Hair follicular keratinocyte (primary cell): ENCODE measurements at places on chromosomes 4 and X. TPM values are rescaled to one million over a fixed set of nuclear protein-coding genes. Genes with fewer than 3 reads are reported as not detected.

The SRPK3 gene
- 0.11 TPM in 1 of 2 replicates, not detected in the other for total RNA-seq

The HELT gene
- not detected in 2 replicates for total RNA-seq

The DCAF8L2 gene
- not detected in 2 replicates for total RNA-seq

The NLGN4X gene
- total RNA-seq = 0.08 TPM in 1 of 2 replicates, not detected in the other

The RPL39 gene
- total RNA-seq = 5,686 and 6,700 TPM in 2 replicates

The GABRG1 gene
- not detected in 2 replicates for total RNA-seq

The NPY2R gene
- total RNA-seq = not detected in 2 replicates

The TBC1D1 gene
- 79.7 and 116 TPM in 2 replicates for total RNA-seq

The MAGEA2B gene
- not detected in 2 replicates for total RNA-seq

The SSX4B gene
- total RNA-seq = not detected in 2 replicates

The IGBP1 gene
- 44.5 and 56.5 TPM in 2 replicates for total RNA-seq

The SH3RF1 gene
- total RNA-seq = 8.8 and 11.2 TPM in 2 replicates

The SPANXC gene
- not detected in 2 replicates for total RNA-seq

The SEC24D gene
- 56.3 and 63.9 TPM in 2 replicates for total RNA-seq

The CT45A1 gene
- not detected in 2 replicates for total RNA-seq

The GPAT3 gene
- total RNA-seq = 1.4 and 4.7 TPM in 2 replicates

The STBD1 gene
- total RNA-seq = 2.0 and 3.4 TPM in 2 replicates

The TMPRSS11A gene
- not detected in 2 replicates for total RNA-seq

The RTL3 gene
- not detected in 2 replicates for total RNA-seq

The MAGEA11 gene
- not detected in 2 replicates for total RNA-seq

The PASD1 gene
- not detected in 2 replicates for total RNA-seq

The NEXMIF gene
- total RNA-seq = not detected in 2 replicates

The VCX3B gene
- not detected in 2 replicates for total RNA-seq

The FRMPD4 gene
- 0.08 TPM in 2 replicates for total RNA-seq

The RAP1GDS1 gene
- total RNA-seq = 64.2 and 89.6 TPM in 2 replicates

The GABRB1 gene
- not detected in 2 replicates for total RNA-seq

The LETM1 gene
- 47.0 and 49.6 TPM in 2 replicates for total RNA-seq

The DHRSX gene
- 15.7 and 30.5 TPM in 2 replicates for total RNA-seq

The UGT2B11 gene
- not detected in 2 replicates for total RNA-seq

The ENOPH1 gene
- 42.8 and 52.9 TPM in 2 replicates for total RNA-seq

The ARHGAP36 gene
- total RNA-seq = not detected in 2 replicates

The HMX1 gene
- not detected in 2 replicates for total RNA-seq

The S100G gene
- not detected in 2 replicates for total RNA-seq

The LUZP4 gene
- total RNA-seq = not detected in 2 replicates

The FGFBP2 gene
- not detected in 2 replicates for total RNA-seq

The CDKL2 gene
- 0.46 and 0.62 TPM in 2 replicates for total RNA-seq

The ACOT9 gene
- 63.7 and 71.5 TPM in 2 replicates for total RNA-seq

The MMRN1 gene
- not detected in 2 replicates for total RNA-seq

The LNX1 gene
- 0.11 and 0.39 TPM in 2 replicates for total RNA-seq

The GAGE13 gene
- total RNA-seq = not detected in 2 replicates

The GAB3 gene
- total RNA-seq = 0.11 and 0.31 TPM in 2 replicates

The F8A3 gene
- 1.1 and 4.0 TPM in 2 replicates for total RNA-seq

The PARM1 gene
- total RNA-seq = under 0.01 TPM in 1 of 2 replicates, not detected in the other
